ENCODE measurements at places on chromosomes 16 and 17.

DNA sequence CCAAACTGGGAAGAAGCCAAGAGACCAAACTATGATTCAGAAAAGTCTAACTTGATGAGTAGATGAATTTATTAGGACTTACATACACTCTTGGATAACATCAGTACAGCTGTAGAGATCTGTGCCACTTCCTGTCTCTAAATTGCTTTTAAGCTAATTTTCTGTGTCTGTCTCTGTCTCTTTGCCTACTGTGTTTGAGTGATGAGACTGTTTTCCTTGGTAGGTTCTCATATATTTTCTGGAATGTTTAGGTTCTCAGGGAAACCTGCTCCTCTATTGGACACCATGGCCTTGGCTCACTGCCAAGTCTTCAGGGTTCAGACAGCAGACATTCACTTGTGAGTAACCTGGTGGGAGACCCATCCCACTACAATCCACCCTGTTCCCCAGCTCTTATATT is 103.5 kb upstream of the KIF2B start:
- DNase-seq: no peak

DNA sequence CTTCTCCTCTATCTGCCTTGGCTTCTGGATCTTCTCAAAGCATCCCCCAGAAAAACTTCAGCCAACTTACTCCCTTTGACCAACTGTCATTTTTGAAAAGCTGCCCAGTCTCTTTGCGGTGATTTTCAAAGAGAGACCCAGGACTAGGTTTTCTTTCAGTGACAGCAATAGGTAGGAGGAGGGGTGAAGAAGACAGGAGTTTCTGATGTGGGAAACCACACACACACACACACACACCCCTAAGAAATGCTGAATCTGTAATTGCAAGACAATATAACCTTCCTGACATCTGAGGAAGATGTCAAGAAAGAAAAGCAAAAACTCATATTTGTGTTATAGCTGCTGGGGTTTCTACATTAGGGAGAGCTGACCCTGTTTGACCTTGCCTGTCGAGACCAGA is 5.2 kb downstream of the FAM20A start:
- DNase-seq: no peak

- DNase-seq: no peak
Measured at GRCh38 chr16:8869212-8869987, 594 bp upstream of the CARHSP1 start.

- DNase-seq: no peak
Measured at GRCh38 chr17:13321951-13322701, 279.6 kb downstream of the HS3ST3A1 start.

DNA sequence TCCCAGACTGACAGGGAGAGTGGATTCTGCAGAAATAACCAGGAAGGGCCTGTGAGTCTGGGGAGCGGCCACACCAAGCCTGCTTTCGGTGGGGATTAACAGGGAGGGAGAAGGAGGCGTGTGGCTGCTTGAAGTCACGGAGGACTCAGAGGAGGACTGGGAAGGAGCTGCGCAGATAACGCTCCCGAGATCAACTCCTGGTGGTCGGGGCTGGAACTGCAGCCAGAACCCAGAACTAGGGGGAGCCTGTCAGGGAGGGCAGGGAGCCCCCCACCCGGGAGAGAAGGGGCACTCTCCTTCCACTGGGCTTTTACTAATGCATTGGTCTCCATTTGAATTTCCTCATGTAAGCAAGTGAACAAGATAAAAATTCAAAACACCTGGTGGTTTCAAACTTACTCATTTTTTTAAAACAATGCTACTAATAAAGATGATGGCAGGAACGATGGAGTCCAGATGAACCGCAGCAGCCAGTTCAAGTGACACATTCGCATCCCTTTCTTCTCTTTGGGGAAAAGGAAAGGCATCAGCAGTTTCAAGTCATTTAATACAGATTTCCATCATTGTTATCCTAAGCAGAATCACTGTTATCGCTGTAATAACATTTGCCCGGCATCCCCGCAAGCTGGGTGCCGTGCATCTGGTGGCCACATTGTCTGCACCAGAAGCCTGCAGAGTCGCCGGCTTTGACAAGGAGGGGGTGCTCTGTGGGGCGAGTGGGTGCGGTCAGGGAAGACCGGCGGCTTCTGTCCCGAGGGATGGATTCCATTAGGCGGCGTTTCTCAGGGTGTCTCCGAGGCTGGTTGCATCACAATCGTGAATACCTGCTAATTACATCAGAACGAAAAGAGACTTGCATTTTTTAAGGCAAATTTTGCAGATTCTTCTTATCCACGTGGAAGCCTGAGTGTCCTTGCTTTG is 183.0 kb downstream of the FOXL1 start:
- no peak for DNase-seq

DNA sequence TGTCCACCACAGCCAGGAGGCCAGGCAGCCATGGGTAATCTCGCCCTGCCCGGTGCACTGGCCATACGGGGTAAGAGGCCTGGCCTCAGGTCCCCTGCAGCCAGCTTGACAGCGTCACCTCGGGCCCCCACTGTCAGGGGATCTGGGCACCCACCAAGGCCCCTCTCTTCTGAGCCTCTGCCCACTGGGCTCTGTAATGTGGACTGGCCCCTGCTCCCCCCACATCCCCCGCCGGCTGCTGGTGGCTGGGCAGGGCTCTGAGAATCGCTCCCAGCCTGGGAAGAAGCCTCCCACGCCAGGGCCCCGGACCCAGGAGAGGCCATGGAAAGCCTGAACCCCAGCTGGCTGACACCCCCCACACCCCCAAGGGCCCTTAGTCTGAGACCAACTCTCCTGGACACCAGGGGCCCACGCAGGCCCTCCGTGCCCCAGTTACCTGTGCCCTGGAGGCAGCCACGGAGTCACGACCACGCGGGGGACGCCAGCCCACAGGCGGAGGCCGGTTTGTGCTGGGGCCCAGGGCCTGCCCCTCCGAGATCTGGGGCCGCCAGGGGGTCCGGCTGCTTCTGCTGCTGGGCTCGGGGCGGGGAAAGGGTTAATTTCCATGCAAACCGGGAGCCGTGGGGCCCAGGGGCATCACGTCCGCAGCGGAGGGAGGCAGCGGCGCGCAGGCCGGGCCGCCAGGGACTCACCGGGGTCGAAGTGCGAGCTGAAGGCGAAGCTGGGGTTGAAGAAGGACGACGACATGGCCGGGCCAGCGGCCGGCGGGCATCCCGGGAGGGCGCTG is at the start of gene PVALEF:
TSS of gene PVALEF (plus strand) at position 262 of the 787 bp plus-strand sequence. CDS start 15,720 bp downstream, outside the sequence.
- DNase-seq: no peak

DNA sequence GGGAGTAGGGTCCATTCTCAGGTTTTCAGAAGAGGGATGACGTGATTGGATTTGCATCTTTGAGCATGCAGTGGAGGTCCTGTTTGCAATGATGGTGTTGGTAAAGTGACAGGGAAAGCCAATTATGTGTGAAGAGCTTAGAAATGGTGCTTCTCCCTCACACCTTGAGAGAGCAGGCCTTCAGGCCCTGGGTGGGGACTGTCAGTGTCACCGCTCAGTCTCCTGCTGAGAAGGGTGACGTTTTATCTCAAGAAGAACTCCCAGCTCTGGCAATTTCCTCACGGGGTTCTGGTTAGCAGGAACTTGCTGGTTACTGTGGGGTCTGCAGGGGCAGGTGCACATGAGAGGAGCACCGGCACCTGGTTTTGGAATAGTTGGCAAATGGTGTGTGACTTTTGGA is 11.2 kb downstream of the PLCG2 start:
- DNase-seq: no peak

DNA sequence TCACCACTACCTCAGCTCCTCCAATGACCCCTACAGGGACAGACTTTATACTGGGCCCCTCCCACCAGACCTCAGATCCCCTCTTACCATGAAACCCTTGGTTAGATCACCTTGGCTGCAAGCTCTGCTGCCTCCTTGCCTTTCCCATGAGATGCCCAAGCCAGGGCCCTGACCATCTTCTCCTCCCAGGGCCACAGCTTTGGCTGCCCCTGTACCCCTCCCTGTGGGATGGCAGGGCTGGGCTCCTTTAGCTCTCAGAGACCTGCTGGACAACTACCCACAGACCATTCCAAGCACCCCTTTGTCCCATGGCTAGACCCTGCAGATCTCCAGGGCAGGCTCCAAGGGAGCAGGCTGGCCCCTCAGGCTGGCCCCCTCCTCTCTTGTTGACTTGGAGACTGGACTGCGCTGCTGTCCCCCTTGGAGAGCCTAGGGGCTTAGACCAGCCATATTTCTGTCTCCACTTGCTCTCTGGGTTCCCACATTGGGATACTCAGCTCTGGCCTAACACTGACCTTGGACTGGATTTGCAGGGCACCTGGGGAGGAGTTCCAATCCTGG is 1692.7 kb downstream of the TP53TG3F start:
- no peak for DNase-seq

DNA sequence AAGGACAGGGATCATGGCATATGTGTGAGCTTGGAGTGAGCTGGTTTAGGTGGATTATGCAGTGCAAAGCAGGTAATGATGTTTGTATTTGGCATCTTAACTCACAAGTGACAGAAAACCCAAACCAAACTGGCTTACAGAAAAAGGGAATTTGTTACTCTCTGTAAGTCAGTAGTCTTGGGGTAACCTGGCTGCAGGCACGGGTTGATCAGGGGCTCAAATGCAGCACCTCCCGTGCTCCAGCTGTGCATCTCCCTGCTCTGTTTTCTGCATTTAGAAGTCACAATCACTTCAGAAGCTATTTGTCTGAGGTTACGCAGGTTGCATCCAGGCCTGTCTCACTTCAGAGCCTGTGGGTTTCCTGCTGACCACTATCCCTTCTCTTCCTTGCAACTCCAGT is 354.3 kb downstream of the CPPED1 start:
- no peak for DNase-seq

GRCh38 chr17:79023886-79024771 is at the start of gene C1QTNF1:
C1QTNF1 (plus strand) TSS chr17:79024169; CDS start chr17:79043969, 19,800 bp downstream.
- DNase-seq: no peak

GRCh38 chr16:88700636-88701482 is 5.3 kb downstream of the RNF166 start:
- DNase-seq: peak; percentile 89

DNA sequence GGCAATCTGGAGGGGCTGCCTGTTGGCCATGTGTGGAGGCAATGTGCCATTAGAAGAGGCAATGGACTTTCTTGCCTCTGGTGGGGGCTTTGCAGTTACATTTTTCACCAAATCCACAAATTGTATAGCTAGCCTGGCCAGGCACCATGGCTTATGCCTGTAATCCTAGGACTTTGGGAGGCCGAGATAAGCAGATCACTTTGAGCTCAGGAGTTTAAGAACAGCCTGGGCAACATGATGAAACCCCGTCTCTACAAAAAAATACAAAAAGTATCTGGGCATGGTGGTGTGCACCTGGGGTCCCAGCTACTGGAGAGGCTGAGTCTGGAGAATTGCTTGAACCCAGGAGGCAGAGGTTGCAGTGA is 2.7 kb upstream of the RNF112 start:
- DNase-seq: no peak

- no peak for DNase-seq
Measured at GRCh38 chr17:6437466-6437865, 2.5 kb upstream of the AIPL1 start.

- DNase-seq: no peak
Measured at GRCh38 chr17:16197276-16197675, 18.1 kb downstream of the NCOR1 start.

GRCh38 chr17:79834565-79835469 is 4.4 kb downstream of the CBX4 start:
- DNase-seq: no peak

GRCh38 chr17:35242805-35243560 is at the start of gene SLFN5:
SLFN5 (plus strand) TSS chr17:35243072; CDS start chr17:35258691, 15,619 bp downstream.
- DNase-seq: peak; percentile 91

DNA sequence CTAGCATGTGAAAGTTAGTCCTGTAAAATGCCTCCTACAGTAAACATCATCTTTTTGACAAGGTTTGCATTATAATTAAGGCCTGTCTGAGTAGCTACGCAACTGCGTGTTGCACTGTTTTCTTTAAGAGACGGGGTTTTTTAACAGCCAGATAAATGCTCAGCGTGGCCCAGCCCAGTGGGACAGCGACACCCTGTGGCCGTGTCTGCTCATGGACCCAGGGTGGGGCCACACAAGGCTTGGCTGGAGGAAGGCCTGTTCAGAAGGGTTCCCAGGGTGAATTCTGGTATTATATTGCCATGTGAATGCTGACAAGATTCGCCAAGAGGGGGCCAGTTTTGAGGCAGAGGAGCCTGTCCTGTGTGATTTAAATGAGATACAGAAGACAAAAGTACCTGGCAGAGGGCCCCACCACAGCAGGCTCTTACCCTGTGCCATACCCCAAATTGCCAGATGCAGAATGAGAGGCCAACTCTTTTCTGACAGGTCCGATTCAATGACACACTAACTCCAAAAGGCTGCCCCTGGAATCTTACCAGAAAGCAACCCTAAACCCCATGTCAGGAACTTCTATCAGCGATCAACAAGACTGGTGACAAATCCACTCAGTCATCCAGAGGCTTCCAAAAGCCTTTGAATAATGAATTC is 65.9 kb upstream of the IRX6 start:
- DNase-seq: peak; percentile 63

- DNase-seq: no peak
Measured at GRCh38 chr16:65069766-65070165, 52.1 kb downstream of the CDH11 start.

- DNase-seq: no peak
Measured at GRCh38 chr17:21375162-21375560, 996 bp upstream of the KCNJ12 start.

- no peak for DNase-seq
Measured at GRCh38 chr16:56266641-56267607, 75.6 kb downstream of the GNAO1 start.

- DNase-seq: no peak
Measured at GRCh38 chr16:2896480-2897010, 13.5 kb downstream of the FLYWCH2 start.

GRCh38 chr17:72634621-72635020 is 457.9 kb downstream of the SLC39A11 start:
- DNase-seq: no peak

- DNase-seq: no peak
Measured at GRCh38 chr17:69103557-69104233, 38.0 kb downstream of the ABCA6 start.

DNA sequence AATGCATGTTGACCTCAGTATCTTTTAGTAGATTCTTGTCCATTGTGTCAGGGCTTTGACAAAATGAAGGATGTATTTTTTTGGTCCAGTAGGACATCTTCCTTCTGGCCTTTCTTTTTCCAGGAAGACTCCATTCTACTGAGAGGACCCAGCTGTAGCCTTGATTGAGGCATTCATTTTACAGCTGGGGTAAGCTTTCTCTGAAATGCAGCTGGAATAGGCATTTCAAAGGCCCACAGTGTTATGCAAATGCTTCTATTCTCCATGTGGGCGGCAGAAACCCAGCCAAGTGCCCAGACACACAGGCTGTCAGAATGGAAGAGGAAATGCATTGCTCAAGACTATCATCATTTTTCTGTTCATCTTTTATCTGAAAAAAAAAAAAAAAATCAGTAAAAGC is 629.0 kb upstream of the CDH8 start:
- no peak for DNase-seq

- DNase-seq: no peak
Measured at GRCh38 chr17:4097165-4097960, 45.5 kb downstream of the ZZEF1 start.

All from GM06990 (cell line).